ENCODE measurements at places on chromosomes 3 and 15.

GRCh38 chr3:178950676-178951075 lies 120.9 kb downstream of the ZMAT3 start:
- no peak for DNase-seq

GRCh38 chr3:176055836-176056235 lies 1141.4 kb downstream of the TBL1XR1 start:
- no peak for DNase-seq

- DNase-seq = no peak
Observed at GRCh38 chr3:59654480-59655417, 604.9 kb upstream of the CFAP20DC start.

DNA sequence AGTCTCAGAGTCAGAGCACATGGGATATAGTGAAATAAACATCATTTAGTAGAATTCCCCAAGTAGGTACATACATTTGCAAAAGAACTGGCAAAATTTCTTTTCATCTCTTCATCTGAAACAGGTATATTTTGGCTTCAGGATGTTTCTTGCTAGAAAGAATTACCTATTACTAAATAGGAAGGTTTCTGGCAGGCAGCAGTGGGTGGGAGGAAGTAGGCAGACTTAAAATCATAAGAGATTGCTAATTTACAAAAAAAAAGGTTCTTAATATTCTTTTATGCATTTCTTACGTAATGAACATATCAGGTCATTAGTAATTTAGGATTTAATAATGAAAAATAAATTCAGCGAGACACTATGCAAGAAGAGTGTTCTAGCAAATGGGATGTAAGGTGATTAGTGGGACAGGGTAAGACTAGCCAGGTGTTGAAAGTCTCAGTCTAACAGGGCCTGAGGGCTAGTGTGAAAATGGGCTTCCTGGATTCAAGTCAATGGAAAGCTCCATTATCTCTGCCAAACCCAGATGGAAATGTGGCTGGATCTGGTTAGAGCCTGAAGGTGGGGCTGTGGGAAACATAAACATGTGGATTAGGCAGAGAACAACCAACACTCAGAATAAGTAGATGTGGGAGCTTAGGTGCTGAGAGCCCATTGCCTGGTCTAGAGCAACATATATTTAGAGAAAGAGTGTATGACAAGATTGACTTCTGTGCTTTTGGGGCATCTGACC lies 127.4 kb upstream of the FEZF2 start:
- no peak for DNase-seq

DNA sequence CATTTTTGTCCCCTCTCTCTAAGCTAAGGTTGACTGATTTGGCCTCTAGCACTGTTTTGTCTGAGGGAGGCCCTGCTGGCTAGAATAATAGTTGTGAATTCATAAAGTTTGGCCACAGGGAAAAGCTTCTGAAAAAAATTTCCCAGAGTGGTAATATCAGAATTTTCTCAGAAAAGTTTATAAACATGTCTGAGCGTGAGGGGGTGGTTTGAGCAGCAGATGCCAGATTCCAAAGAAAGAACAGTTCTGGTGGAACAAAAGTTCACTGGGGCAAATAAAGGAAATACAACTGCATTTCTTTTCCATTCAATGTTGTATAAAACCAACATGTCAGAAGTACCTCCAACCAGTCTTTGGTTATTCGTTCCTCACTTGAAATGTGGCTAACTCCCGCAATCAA lies 61.2 kb downstream of the CLDN1 start:
- DNase-seq = no peak

DNA sequence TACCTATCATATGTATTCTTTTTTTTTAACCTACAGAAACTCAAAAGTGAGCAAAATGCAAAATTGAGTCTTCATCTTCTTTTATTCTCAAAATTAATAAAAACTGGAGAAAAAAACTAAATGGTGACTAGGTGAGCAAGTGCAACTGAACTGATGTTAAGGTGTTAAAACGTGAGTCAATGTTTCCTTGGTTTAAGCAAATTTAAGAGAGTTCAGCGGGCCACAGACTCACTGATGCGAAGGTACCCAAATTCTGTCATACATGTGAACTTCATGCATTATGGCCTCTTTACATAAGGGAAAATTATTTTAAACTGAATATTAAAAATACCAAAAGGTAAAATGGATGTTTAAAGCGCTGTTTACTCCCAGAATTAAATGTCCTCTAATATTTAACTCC lies 206.6 kb downstream of the FOXP1 start:
- DNase-seq = no peak

- DNase-seq = no peak
Observed at GRCh38 chr15:47972738-47973137, 148.1 kb upstream of the SLC24A5 start.

DNA sequence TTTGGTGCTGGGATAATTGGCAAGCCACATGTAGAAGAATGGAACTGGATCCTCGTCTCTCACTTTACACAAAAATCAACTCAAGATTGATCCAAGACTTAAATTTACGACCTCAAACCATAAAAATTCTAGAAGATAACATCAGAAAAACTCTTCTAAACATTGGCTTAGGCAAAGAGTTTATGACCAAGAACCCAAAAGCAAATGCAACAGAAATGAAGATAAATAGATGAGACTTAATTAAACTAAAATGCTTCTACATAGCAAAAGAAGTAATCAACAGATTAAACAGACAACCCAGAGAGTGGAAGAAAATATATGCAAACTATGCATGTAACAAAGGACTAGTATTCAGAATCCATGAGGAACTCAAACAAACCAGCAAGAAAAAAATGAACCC lies 80.1 kb downstream of the CLDN1 start:
- DNase-seq = no peak

GRCh38 chr3:42071904-42072812 lies 19.0 kb upstream of the TRAK1 start:
- no peak for DNase-seq

DNA sequence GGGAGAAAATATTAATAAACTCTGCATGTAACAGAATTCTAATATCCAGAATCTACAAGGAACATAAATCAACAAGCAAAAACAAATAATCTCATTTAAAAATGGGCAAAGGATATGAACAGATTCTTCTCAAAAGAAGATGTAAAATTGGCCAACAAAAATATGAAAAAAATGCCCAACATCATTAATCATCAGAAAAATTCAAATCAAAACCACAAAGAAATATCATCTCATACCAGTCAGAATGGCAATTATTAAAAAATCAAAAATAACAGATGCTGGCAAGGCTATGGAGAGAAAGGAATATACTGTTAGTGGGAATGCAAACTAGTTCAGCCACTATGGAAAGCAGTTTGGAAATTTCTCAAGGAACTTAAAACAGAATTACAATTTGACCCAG lies 150.7 kb upstream of the TRIM42 start:
- DNase-seq = no peak

- no peak for DNase-seq
Observed at GRCh38 chr3:189724356-189724755, 93.2 kb downstream of the TP63 start.

GRCh38 chr15:54322341-54322740 lies 344.1 kb downstream of the UNC13C start:
- DNase-seq = no peak

- DNase-seq = no peak
Observed at GRCh38 chr3:23741036-23741706, 64.6 kb upstream of the UBE2E1 start.

DNA sequence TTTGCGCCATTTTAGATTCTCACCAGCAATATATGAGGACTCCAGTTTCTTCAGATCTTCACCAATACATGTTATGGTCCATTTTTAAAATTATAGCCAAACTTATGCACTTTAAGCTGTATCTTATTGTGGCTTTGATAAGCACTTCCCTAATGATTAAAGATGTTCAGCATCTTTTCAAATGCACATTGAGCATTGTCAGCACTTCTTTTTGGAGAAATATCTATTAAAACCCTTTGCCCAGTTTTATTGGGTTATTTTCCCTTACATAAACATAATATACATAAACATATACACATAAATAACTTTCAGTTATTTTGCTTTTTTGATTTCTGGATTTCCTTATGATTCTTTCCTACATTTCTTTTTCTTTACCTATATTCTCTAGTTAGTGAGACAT lies 83.8 kb downstream of the ROBO1 start:
- DNase-seq = no peak

DNA sequence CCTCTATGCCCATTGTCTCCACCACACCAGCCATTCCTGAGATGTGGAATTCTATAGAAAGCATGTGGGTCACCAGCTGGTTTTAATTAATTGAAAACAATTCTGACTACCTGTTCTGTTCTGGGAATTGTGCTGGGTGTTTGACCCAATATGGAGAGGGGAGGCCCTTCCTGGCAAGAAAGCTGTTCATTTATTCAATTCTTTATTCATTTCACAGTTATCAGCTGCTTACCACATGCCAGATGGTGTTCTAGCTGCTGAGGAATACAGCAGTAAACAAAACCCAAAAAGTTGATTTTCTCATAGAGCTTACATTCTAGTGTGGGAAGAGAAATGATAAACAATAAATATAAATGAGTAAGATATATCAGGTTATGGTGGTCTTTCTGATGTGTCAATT lies 296.1 kb upstream of the RASGRP1 start:
- no peak for DNase-seq

DNA sequence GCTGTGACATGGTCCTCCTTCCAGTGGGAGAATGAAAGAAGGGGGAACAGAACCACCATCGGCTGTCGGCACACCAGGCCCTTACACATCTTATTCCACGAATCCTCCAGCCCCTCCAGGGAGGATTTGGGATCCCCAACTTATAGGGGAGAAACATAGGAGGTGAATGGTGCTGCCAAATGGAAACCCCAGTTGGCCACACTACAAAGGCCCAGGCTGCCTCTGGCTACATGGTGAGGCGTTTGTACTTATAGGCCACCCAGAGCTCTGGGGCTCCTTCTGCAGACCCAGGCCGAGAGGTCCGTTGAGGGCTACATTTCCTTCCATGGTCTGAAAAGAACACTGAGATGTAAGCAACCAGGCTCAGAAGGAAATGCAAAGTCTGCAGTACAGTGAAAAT lies 12.0 kb downstream of the AMOTL2 start:
- no peak for DNase-seq

Data from activated CD4-positive, alpha-beta T cell treated with anti-CD3 and anti-CD28 coated beads for 24 hours (primary cell).